ENCODE measurements at places on chromosomes 12 and 14.

- peak; percentile 28 for DNase-seq
These were observed 88.4 kb upstream of the DYNC1H1 start for GRCh38 chr14:101875727-101876554.

DNA sequence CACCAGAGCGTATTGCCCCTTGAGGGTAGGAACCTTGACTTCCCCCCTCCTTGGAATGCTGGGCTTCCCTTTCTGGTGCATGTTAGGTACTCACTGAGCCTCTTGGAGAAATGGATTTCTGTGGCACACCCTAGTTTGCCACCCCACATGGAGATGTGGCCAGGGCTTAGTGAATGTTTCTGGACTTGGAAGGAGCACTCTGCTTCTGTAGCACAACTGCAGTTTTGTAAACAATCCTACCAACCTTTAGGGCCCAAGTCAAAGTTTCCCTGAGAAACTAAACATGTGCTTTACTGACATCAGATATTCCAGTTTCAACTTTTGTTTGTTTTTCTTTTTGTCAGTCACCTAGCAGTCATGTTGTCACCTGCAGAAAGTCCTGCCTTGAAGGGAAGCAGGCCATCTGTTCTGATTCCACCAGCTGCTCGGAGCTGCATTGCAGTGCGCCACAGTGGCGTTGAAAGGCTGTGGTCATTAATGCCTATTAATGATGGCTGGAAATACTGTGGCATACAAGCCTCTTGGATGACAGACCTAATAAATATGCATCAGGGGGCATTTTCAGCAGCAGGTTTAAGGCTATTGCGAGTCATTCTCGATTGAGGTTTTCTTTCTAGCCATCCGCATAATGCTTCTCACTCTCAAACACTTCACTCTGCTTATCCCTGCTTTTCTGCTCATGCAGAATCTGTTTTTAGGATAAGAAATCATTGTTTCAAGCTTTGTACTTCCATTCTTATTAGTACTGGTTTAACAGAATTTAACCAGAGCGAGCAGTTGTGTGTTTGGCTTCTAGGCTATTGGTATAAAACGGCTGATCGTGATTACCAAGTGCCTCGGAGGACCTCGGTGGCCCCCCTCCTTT is 7.8 kb downstream of the PELI2 start:
- DNase-seq = no peak

DNA sequence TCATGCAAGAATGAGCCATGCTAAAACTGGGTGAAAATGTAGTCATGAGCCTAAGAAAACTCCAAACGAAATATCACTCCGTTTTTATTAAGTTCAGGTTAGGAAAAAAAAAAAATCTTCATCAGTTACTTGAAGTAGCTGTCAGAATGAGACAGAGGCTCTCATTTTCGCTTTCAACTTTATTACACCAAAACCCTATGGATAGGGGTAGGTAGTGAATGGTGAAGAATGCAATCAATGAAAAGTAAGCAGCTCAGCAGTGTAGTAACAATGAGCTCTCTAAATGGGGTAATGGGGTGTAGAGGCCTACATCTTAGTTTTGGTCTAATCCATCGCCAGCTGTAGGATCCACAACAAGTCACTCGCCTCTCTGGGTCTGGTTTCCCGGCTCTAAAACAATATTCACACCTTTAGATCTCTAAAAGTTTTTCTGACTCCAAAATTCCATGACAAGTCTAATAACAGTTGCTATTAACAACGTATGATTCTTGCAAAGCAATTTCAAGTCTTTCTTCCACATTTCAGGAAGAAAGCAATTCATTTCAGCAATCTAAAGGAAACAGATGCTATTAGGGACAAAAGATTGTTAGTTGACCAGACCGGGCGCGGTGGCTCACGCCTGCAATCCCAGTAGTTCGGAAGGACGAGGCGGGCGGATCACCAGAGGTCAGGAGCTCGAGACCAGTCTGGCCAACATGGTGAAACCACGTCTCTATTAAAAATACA is 1.7 kb downstream of the BTBD7 start:
- no peak for DNase-seq

DNA sequence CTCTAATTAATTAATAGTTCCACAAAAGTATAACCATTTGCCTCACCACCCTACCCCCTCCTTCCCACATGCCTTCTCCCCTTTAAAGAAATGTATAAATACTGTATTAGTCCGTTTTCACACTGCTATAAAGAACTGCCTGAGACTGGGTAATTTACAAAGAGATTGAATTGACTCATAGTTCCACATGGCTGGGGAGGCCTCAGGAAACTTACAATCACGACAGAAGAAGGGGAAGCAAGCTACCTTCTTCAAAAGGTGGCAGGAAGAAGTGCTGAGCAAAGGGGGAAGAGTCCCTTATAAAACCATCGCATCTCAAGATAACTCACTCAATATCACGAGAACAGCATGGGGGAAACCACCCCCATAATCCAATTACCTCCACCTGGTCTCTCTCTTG is 8.2 kb upstream of the RESF1 start:
- no peak for DNase-seq

DNA sequence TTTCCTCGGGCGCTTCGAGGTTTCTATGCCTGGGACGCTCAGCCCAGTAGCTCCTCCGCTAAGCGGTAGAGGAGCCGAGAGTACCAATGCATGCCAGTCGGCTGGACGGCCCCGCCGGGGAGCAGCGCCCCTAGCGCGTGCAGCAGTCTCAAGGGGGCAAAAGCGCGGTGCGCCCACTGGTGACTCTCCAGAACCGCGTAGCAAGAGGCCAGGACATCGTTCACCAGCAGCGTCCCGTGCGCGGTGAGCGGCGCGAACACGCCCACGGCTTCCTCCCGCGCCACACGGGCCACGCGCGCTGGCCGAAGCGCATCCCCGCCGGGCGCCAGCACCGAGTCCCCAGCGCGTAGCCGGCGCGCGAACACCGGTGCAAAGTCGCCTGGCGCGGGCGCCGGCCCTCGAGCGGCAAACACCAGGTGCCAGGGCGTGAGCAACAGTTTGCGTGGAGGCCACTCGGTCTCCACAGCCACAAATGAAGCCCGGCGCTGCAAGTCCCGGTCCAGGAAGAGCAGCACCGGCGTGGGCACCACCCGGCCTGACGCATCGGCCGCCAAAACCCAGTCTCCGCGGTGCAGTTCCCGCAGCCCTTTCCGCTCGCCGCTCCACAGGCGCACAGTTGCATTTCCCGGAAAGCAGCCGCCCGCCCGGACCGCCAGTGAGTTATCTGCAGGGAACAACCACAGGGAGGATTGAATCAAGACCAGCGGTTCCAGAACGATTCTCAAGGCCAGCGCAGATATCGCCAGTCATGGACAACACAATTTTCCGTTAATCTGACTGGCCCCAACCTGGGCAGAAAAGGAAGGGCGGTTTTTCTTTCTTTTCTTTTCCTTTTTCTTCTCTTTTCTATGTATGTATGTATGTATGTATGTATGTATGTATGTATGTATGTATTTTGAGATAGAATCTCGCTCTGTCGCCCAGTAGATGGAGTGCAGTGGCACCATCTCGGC is 4.5 kb downstream of the DHH start:
- peak; percentile 33 for DNase-seq

DNA sequence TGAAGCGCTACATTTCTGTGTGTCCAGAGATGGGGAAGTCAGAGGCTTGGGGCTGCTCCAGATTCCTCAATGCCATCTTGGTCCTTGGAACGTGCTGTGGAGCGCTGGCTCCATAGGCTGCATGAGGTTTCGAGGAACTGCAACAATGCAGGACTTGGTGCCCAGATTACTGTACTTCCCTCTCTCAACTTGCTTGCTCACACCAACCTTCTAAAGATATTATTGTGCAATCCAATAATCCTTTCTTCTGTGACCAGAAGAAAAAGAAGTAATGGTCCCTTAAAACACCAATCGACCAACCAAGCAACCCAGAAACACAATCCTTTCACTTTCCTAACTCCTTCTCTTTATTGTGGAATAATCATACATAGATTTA is 3.7 kb downstream of the PRICKLE1 start:
- DNase-seq = no peak

All from CD4-positive, alpha-beta T cell treated with Interleukin-4 for 1 hour (primary cell).